Activated CD8-positive, alpha-beta T cell treated with anti-CD3 and anti-CD28 coated beads for 36 hours (primary cell): ENCODE measurements at places on chromosomes 7 and 10. TPM values are rescaled to one million over a fixed set of nuclear protein-coding genes. Genes with fewer than 3 reads are reported as not detected.

TFPI2 gene
- not detected for total RNA-seq

ZNF316 gene
- 17.7 TPM for total RNA-seq

PDE1C gene
- not detected for total RNA-seq

ZNF735 gene
- not detected for total RNA-seq

SFTPD gene
- total RNA-seq, result not detected

SPDYE5 gene
- total RNA-seq, result not detected

MOGAT3 gene
- not detected for total RNA-seq

TMEM270 gene
- not detected for total RNA-seq

TMEM178B gene
- 0.34 TPM for total RNA-seq

TLX1 gene
- total RNA-seq, result not detected

MXI1 gene
- total RNA-seq, result 47.9 TPM

HTR5A gene
- total RNA-seq, result not detected

PLXNA4 gene
- 0.18 TPM for total RNA-seq

CCDC146 gene
- total RNA-seq, result 2.1 TPM

BTBD16 gene
- total RNA-seq, result not detected

FXYD4 gene
- not detected for total RNA-seq

TAC1 gene
- total RNA-seq, result not detected

BICC1 gene
- total RNA-seq, result not detected

CRHR2 gene
- total RNA-seq, result not detected
